ENCODE measurements at places on chromosomes 5 and 9.

GRCh38 chr5:135546101-135546500 lies 10.3 kb upstream of the NEUROG1 start:
- no peak for DNase-seq

DNA sequence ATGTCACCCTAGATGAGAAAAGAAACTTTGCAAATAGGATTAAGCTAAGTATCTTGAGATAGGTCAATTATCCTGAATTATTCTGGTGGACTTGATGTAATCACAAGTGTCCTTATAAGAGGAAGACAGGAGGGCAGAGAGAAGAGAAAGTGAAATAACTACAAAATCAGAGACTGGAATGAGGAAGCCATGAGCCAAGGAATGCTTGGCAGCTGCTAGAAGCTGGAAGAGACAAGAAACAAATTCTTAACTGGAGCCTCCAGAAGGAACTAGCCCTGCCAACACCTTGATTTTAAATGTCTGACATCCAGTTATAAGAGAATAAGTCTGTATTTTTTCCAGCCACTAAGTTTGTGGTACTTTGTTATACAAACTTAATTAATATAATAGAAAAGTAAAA lies 480.0 kb downstream of the NR2F1-AS1 start:
- peak; percentile 65 for DNase-seq

DNA sequence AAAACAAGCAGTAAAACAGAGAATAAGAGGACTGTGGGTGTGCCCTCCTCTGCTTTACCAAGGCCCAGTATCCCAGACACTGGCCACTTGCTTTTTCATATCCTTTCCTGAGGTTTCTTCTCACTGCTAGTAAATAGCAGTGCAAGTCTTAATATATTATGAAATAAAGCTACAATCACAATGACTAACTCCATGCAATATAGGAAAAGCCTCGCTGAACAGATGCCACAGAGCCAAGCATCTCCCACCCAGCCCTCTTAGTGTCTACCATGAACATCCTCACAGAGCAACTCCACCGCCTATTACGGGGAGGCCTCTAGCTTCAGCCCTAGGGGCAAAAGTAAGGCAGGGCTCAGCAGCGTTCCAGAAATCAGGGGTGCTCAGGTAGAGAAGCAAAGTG lies 130.7 kb upstream of the LHFPL2 start:
- DNase-seq = peak; percentile 1

DNA sequence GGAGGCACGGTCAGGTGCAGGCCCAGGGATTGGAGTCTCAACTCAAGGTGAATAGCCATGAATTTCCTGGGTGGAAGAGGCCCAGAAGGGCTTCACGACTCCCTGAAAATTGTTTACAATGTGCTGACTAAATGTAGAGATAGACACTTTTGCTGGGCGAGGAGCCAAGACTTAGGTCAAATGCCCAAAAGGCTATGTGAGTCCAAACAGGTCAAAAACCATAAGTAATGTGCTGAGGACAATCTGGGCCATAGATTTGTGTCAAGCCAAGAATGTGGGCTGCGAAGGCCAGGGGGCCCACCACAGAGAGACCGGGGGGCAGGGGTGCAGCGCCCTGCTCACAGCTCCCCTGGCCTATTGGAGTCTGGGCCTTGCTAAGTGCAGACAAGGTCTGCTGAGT lies 197.8 kb downstream of the HSPA4 start:
- no peak for DNase-seq

DNA sequence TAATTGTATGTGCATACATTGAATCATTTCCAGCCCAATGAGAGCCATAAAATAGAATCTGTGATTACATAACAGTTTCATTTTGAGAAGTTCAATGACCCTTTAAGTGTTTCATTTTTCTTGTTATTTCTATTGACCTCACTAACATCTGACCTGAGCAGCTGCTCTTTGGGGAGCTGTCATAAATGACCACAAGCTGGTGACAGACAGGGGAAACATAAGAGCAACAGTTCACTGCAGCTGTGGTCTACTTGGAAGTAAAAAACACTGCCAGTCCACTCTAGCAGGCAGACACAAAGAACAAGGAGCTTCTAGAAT lies 265.4 kb downstream of the DTWD2 start:
- DNase-seq = no peak

- peak; percentile 54 for DNase-seq
Measured at GRCh38 chr5:16934123-16934522, 2.0 kb downstream of the MYO10 start.

GRCh38 chr5:73192370-73192769 lies 19.4 kb downstream of the TMEM174 start:
- DNase-seq = no peak

DNA sequence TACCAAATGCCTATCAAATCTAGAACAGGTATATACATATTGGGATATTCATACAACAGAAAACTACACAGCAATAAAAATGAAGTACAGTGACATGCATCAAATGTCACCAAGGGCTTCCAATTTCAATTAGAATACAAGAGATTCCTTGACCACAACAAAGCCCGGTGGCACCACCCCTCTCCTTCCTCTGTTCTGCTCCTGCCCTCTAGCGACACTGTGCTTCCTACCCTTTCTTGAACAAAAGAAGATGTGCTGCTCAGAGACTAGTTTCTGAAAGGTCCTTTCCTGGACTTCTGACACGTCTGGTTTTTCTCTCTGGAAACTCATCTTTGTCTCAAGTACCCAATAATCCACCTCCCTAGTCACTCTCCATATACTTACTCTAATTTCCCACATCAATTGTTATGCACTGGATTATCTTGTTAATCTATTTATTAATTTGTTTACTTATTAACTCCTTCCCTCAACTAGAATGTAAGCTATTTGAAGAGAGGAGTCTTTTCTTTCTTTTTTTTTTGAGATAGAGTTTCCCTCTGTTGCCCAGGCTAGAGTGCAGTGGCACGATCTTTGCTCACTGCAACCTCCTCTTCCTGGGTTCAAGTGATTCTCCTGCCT lies 70.4 kb upstream of the CTSV start:
- peak; percentile 16 for DNase-seq

GRCh38 chr5:14370386-14370785 lies 211.2 kb upstream of the OTULINL start:
- DNase-seq = no peak

GRCh38 chr5:172002840-172003512 lies 3.5 kb downstream of the FBXW11 start:
- DNase-seq = peak; percentile 15

DNA sequence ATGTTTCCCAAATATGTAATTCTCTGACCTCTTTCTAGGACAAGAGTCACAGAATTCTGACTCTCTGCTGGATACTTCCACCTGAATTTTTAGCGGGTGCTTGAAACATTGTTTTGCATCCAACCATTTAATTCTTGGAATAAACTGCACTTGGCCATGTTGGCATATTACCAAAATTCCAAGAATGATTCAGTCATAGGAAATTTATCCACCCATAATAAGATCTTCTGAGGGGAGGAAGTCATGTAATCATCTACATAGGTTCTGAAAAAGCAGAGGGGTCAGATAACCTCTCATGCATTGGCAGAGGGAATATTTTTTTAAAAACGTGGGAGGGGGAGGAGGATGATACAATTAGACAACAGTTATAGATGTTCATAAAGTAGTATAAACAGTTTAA lies 156.9 kb downstream of the PAM start:
- peak; percentile 78 for DNase-seq

GRCh38 chr9:129060991-129061390 lies 19.9 kb upstream of the DOLPP1 start:
- no peak for DNase-seq

DNA sequence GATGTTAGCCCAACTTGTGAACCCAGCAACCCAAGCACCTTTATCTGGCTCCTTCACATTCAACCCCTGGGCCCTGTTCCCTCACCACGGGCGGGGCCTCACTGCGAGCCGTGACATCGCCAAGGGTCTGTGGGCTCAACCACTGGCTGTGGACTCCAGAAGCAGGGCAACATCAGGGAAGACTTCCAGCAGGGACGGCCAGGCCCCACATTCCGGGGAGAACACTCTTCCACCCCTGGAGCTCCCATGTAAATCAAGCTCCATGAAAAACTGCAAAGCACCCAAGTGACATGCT lies 175.3 kb downstream of the ERCC6L2 start:
- no peak for DNase-seq

DNA sequence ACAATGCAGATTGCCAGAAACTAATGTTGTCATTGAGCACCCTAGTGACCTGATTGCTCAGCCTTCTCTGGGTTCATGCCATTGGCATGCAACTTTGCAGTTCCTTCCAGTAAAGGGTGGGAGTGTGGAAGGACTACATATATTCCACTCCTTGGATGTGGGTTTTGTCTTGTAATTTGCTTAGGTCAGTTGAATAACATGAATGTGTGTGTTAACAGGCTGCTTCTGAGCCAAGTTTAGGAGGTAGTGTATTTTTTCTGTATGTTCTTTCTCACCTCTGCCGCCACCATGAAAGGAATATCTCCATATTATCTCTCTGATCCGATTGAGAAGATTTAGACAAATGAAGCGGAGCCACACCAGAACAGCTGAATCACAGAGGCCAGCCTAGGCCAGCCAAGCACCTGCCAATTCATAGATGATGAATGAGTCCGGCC lies 1929.6 kb upstream of the CDH6 start:
- peak; percentile 78 for DNase-seq

DNA sequence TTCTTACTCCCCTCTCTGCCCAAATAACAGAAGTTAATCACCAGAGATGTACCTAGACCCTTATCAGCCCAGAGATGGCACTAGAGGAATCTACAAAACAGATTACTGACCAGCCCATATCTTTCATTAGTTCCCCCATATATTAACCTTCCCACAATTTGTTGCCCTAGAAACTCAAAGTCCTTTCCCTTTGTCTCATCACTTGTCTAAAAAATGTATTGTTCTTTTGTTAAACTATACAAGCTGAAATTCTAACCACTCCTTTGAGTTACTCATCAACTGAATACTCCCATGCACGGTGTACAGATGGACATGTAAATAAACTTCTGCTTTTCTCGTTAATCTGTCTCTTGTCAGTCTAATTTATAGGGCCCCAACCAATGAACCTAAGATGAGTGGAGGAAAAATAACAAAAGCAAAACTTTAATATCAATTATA lies 130.9 kb downstream of the CCDC192 start:
- DNase-seq = no peak

DNA sequence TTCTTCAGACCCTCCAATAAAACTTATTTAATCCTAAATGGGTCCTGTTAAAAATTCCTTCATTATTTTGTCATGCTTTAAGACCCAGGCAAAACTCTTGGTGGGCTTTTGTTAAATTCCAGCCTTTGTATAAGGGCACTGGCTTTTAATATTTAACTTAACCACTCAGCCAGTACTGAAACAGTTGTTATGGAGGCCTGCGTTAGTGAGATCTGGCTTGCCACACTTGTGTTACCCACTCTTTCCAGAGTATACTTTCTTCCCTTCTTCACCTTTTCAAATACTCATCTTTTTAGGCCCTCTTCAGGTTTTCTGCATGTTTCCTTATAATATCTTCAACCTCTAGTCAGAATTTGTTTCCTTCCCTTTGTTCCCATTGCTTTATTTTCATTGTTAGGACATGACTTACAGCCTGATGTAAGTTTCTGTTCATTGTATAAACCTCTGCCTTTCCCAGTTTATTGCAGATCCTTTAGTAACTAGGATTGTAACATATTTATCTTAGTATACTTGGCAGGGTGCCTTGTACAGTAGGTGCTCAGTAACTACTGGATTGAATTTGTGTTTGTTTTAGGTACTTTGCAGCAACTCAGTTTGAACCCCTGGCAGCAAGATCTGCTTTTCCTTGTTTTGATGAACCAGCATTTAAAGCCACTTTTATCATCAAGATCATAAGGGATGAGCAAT lies 48.8 kb downstream of the LNPEP start:
- no peak for DNase-seq

GRCh38 chr9:110753731-110754231 lies 85.2 kb downstream of the MUSK start:
- DNase-seq = peak; percentile 12

DNA sequence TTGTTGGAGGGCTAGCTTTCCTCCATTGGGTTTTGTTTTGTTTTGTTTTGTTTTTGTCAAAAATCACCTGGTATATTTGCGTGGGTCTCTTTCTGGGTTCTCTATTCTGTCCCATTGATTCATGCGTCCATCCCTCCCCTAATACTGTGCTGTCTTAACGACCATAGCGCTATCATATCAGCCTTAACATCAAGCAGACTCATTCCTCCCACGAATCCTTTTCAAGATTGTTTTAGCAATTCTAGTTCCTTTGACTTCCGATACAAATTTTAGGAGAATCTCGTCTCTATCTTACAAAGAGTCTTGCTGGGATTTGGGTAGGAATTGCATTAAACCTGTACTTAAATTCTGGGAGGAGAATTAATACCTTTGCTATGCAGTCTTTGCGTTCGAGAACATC lies 31.1 kb upstream of the RNF130 start:
- no peak for DNase-seq

- peak; percentile 17 for DNase-seq
Measured at GRCh38 chr9:23492126-23493002, 333.7 kb downstream of the ELAVL2 start.

- no peak for DNase-seq
Measured at GRCh38 chr5:84306601-84307000, 78.1 kb downstream of the EDIL3 start.

DNA sequence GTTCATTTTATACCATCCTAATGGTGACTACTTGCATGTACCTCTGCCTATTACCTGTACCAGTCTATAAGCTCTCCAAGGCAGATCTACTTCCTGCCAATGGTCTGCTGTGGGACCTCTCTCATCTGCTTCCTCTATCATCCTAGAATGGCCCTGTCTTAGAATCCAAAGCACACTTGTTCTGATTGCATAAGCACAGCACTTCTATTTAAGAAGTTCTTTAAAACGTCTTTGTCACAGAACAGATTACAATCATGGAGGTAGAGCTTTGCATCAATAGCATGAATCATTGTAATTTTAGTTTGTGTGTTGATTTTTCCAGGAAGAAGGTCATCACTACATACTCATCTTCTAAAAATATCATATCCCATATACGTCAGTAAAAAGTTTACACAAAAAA lies 131.8 kb upstream of the ACOT12 start:
- no peak for DNase-seq

GRCh38 chr5:123454259-123454911 lies 31.2 kb upstream of the CEP120 start:
- DNase-seq = peak; percentile 20

GRCh38 chr5:69136293-69136692 lies 30.7 kb upstream of the CCNB1 start:
- DNase-seq = no peak

- DNase-seq = peak; percentile 39
Measured at GRCh38 chr5:96259151-96259772, 173.8 kb downstream of the PCSK1 start.

Data from NCI-H226 (cell line).